Activated gamma-delta T cell treated with anti-CD3 and anti-CD28 coated beads, Interleukin-2, amount 50 U/mL, for 16 hours (primary cell): ENCODE measurements at places on chromosomes 4 and X.

- DNase-seq: no peak
Measured at GRCh38 chrX:11591723-11592346, 73.9 kb downstream of the ARHGAP6 start.

DNA sequence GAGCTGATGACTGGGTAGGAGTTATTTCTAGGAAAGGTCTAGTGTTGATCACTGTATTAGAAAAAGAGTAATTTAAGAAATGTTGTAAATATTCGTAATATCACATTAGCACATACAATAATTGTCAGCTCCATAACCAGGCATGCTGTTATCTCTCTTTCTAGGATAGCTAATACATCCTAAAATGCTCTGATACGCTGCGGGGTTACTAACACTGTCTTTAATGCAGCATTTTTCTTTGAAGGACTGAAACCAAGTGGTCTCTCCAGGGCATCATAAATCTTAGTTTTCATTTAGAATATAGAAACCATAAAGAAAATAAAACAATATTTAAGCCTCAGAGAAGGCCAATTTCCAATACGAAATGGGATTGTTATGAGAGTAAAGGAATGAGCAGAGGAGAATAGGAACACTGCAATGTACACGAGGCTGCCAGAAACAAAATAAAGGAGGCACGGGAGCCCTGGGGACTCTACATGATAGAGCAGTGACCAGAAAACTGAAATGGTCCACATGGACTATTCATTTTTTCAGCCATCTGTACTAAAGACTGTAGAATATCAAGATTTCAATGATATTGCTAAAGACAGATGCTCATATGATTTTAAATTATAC is 1606.7 kb upstream of the AGA start:
- no peak for DNase-seq

GRCh38 chrX:21412883-21413282 is 38.7 kb downstream of the CNKSR2 start:
- no peak for DNase-seq

DNA sequence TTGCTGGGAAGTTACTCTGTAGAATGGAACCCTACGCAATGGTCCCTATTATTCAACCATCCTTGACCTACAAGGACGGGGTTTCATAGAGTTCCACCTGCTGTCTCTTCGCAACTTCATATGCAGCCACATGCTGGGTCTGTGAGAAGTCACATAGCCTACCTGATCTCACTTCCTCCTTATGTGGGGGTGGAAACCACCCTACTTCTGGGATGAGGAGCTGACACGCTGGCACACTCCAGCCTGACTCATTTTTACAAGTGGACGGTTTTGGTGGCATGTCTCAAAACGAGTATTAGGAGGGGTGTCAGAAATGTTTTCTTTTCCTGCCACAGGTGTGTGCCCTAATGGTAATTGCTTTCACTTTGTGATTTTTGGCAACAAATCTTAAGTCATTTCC is 36.8 kb upstream of the ARSD start:
- no peak for DNase-seq

GRCh38 chr4:89836897-89837384 is at the start of gene SNCA:
Gene SNCA, minus strand, starts transcription at chr4:89837161. Its CDS starts 1,494 bp downstream, at chr4:89835667.
- DNase-seq: no peak

GRCh38 chr4:113682730-113683537 is 78.6 kb downstream of the CAMK2D start:
- peak; percentile 46 for DNase-seq

GRCh38 chr4:1695913-1696312 is 11.8 kb upstream of the FAM53A start:
- no peak for DNase-seq

GRCh38 chr4:150784939-150785338 is 203.0 kb downstream of the MAB21L2 start:
- DNase-seq: no peak

- DNase-seq: no peak
Measured at GRCh38 chr4:8472689-8473197, 32.2 kb downstream of the TRMT44 start.

GRCh38 chr4:81736324-81736723 is 264.6 kb upstream of the RASGEF1B start:
- DNase-seq: no peak

- DNase-seq: no peak
Measured at GRCh38 chrX:135985973-135986310, 707 bp downstream of the SLC9A6 start.

GRCh38 chr4:145076469-145076855 is 21.5 kb downstream of the ANAPC10 start:
- DNase-seq: no peak

DNA sequence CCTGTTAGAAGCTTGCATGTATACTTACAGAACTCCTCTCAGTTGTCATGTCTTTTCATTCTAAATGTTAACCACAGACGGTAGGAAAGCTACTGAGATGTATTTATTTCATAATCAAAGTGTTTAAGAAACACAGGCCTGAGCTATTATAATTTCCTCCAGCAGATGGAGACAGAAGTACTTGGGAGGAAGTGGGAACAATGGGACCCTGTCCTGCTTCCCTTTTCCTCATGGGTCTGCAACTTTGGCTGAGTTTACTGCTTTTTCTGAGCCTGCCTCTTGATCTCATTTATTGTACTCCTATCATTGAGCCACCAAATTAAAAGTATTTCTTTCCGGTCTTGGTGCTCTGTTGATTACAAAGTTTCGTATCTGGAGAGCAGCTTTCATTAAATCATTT is 67.7 kb upstream of the SPANXN2 start:
- no peak for DNase-seq

DNA sequence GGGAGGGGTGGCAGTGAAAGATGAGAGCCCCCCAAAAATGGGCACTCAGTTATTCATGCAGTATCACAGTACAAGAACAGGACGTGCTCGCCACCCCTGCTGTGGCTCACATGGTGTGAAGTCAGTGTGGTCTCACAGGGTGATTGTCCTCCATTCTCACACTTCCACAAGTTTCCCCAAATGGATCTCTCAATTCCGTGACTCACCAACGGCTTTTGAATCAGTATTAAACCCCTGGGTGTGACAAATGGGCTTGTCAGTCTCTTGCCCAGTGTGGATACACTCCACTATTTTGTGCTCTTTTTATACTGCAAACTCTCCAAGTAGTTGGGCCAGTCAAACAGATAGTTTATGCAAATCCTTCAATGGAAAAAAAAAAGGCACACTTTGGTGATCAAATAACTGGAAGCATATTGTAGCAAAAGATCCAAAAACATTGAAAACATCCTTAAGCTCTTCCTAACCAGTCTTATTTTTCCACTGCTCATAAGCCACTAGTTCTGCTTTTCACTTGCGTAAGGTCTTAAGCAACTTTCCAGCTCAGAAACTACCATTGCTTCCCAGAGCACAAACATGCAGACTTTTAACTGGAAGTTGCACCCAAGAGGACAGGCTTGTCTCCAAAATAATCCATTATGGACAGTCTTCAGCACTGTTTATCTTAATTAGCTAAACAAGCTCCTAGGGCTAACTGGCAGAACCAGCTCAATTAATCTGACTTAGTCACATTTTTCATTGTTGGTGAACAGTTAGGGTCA is 365.7 kb downstream of the PPP3CA start:
- DNase-seq: no peak
